Activated T-cell treated with anti-CD3 and anti-CD28 coated beads for 1 hour (primary cell): ENCODE measurements at places on chromosomes 2 and 18.

- DNase-seq: no peak
Observed at GRCh38 chr18:6598657-6599056, 130.9 kb upstream of the ARHGAP28 start.

GRCh38 chr2:102336502-102336945 lies 19.1 kb upstream of the IL18R1 start:
- DNase-seq: no peak

GRCh38 chr2:41966920-41967319 lies 80.9 kb upstream of the PKDCC start:
- no peak for DNase-seq

- no peak for DNase-seq
Observed at GRCh38 chr2:149873936-149874335, 286.4 kb upstream of the MMADHC start.

DNA sequence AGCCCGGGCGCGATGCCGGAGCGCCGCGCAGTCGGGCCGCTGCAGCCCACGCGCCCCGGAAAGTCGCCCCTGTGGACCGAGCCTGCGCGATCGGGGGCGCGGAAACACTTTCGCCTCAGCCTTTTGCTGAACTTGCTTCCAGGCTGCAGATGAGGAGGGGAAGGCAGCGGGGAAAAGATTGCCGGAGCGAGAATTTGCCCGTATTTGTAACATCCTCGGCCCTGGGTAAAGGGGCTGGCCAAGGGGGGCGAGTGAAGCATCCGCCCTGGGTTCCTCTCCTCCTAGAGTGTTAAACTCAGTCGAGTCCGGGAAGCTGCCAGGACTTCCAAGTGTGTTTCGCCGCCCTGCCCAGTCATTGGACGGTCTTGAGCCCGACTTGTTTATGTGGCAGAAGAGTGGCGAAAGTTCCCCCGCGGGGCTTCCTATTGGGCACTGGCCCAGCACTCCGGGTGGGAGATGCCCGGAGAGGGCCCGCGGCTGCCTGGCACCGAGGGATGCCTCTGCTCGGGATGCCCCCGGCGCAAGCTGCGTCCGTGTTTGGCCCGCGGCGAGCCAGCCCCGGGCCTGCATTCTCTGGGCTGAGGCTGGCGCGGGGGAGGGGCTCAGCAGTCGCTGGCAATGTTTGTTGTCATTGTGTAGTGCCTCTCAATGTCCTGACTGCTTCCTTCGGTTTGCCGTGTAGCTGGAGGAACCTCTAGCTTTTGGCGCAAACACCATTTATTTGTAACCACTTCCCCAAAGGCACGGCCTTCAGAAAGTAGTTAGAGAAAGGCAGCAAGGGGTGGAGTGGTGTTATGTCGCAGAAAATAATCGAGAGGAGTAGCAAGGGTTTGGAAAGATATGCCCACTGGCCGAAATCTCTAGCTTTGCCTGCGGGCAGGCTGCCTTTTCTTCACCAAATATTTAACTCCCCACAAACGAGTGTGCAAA lies 1.1 kb downstream of the CYBRD1 start:
- no peak for DNase-seq

- no peak for DNase-seq
Observed at GRCh38 chr2:65742977-65743376, 310.6 kb upstream of the SPRED2 start.

GRCh38 chr2:215982465-215982875 lies 30.9 kb downstream of the MREG start:
- DNase-seq: no peak

- DNase-seq: no peak
Observed at GRCh38 chr2:202510911-202511310, 123.9 kb upstream of the FAM117B start.

GRCh38 chr18:58300867-58301266 lies 256.8 kb downstream of the NEDD4L start:
- DNase-seq: no peak

DNA sequence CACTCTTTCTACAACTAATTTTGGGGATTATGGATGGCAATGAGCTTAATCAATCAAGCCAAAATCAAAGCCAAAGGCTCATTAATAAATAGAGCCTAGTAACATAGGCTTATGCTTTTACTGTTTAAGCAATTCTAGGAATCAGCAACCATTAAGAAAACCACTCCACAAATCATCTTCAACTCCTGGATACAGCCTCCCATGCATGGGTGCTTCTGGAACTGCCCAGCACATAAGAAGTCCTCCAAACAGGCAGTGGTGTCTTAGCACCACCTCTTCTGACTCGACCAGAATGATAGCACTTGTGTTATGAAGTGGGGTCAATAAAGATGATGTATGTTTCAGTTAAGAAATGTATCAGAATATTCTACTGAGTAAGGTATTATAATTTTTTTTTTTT lies 104.4 kb upstream of the SERPINE2 start:
- DNase-seq: no peak

DNA sequence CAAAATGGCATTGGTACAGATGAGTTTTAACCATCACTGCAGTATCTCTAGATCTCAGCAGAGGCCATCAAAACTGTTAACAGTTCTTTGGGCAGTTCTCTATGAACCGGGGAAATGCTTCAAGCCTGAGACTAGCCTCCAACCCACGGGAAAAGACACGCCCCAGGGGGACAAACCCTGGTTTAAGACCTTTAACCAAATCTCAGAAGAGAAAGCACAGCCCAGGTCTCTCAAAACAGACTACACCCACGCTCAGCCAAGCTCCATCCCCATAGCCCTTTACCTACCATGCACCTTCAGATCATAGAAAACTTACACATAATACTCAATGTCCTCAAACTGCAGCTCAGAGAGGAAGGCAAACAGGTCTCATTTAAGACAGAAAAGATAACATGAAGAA lies 78.3 kb downstream of the TMEM163 start:
- DNase-seq: no peak

DNA sequence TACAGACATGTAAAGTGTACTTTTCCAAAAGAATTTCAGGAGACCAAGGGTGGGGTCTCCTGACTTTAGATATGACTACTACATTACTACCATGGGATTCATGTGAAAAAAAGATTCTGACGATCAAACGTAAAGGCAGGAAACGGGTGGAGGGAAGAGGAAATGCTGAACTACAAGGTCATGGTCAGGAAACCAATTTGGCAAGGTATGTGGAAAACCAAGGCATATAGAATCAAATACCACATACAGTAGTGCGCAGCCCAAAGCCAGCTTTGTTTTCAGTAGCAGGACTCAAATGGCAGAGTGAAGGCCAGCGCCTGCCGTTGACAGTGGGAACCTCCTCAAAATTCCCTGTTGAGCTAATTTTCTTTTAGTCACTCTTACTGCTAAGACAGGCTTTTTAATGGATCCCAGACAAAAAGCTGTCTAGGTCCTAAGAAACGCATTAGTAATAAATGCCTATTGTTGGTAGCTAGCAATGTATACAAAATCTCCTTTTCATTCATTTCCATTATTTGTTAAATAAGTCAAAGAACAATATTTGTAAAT lies 57.6 kb upstream of the SERTAD2 start:
- DNase-seq: no peak

DNA sequence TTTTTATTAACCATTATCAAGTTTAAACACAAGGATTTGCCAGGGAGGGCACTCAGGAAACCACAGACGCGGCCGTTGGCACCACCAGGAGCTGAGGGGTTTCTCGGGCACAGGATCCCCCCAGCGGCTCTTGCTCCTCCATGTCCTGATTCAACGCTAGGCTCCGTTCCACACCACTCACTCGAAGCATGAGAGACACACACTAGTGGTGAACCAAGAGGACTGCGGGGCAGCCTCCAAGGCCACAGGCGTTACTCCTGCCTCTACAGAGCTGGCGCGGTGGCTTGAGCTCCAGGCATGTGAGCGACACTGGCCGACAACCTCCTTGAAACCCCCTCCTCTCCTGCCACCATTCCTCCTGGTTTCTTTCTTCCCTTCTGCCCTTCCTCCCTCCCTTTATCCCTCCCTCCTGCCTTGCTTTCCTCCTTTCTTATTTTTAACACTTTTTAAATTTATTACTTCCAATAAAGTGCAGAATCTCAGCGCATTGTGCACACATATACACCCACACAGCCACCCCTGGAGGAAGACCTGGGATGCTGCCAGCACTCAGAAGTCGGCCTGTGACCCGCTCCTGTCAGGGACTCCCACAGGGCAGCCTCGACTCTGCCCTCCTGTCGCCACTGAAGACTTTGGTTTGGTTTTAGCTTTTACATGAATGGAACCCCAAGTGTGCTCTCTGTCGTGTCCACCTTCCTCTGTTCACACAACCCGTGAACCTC lies 21.7 kb downstream of the COX7A2L start:
- DNase-seq: no peak

GRCh38 chr2:103174711-103175110 lies 412.9 kb downstream of the TMEM182 start:
- DNase-seq: no peak

DNA sequence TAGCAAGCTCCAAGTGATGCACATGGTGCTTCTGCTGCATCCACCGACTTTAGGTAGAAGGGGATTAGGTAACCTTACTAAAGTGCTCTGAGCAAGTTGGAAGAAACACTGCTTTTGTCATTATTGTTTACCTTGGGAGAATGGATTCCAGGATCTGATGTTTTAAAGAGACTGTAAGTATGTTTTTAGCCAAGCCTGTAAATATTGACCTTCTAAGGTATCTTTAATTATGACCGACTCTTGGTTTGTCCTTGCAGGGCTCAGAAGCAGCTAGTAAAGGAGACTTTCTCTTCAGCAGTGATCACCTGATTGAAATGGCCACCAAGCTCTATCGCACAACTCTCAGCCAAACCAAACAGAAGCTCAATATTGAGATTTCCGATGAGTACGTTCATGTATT lies 170.7 kb downstream of the MYO1B start:
- no peak for DNase-seq

- DNase-seq: no peak
Observed at GRCh38 chr18:58533766-58534165, 95.1 kb downstream of the ALPK2 start.

DNA sequence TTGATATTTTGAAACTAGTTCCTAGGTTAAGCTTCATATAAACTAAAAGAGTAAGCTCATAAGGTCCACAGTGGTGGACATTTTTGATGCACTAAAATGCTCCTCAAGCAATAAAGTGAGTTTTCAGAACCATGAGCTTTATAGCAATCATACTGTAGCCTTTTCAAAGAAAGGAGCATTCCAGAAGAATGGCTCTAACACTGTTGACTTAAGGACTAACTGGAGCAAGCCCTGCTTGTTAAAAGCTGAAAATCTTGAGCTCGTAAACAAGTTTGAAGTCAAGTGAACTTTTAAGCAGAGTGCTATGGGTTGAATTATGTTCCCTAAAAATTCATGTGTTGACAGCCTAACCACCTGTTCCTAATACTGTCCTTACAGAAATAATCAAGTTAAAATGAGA lies 38.0 kb downstream of the KYNU start:
- no peak for DNase-seq

GRCh38 chr2:10339647-10340592 lies 37.2 kb downstream of the HPCAL1 start:
- no peak for DNase-seq

GRCh38 chr2:166513952-166514351 lies 19.9 kb upstream of the SCN7A start:
- no peak for DNase-seq

GRCh38 chr2:42910645-42911405 lies 118.4 kb upstream of the HAAO start:
- no peak for DNase-seq

GRCh38 chr2:130152816-130153595 lies 8.1 kb upstream of the CCDC74B start:
- DNase-seq: no peak

GRCh38 chr2:170815746-170816503 lies 762 bp upstream of the GAD1 start:
- DNase-seq: peak; percentile 41

DNA sequence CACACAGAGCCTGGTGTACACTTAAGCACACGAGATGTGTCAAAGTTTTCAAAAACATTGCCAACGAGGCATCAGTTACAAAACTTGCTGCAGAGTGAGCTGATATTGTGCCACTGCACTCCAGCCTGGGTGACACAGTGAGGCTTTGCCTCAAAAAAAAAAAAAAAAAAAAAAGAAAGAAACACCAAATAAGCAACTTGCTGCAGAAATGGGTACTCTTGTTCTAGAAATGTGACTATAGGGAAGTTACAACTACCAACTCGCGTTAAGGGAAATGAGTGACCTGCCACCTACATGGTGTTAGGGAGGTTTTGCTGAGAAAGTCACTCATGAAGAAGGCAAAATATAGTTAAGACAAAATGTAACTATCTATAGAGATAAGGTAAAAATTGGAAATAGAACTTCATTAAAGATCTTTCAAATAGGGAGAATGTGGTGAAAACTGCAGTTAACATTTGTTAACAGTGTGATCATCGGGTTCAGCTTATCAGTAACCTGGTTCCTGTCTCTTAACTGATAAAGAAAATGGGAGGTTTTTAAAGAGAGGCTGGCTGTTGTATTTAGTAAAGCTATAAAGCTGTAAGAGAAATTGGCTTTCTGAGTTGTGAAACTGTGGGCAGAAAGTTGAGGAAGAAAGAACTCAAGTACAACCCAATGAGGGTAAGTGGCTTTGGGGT lies at the start of gene IL1RL1:
IL1RL1 (plus strand) TSS at position 600 of the 677 bp plus-strand sequence. CDS start 26,702 bp downstream, outside the sequence.
- no peak for DNase-seq

DNA sequence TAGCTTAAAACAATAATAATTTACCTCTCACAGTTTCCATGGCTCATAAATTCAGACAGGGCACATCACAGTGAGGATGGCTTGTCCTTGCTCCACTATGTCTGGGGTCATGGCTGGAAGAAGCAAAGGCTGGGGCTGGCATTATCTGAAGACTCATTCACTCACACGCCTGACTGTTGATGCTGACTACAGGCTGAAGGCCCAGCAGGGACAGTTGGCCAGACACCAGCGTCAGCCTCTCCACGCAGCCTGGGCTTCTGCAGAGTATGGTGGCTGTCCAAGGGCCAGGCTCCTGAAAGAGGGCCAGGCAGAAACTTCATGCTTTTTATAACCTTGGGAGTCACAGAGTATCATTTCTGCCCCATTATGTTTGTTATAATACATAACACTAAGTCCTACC lies 33.4 kb downstream of the YPEL5 start:
- DNase-seq: no peak

- DNase-seq: no peak
Observed at GRCh38 chr18:67216846-67217245, 299.7 kb downstream of the DSEL start.

- no peak for DNase-seq
Observed at GRCh38 chr18:34281722-34282121, 57.0 kb upstream of the NOL4 start.

DNA sequence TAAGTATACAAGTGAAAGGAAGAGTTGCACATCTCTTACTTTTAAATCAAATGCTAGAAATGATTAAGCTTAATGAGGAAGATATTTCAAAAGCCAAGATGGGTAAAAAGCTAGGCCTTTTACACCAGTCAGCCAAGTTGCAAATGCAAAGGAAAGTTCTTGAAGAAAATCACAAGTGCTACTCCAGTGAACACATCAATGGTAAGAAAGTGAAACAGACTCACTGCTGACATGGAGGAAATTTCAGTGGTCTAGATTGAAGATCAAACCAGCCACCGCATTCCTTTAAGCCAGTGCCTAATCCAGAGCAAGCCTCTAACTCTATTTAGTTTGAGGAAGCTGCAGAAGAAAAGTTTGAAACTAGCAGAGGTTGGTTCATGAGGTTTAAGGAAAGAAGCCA lies 79.1 kb downstream of the RBBP8 start:
- DNase-seq: no peak
